ENCODE measurements at places on chromosomes 16 and 17. TPM values are rescaled to one million over a fixed set of nuclear protein-coding genes. Genes with fewer than 3 reads are reported as not detected.

Gene HLF
- 14.3 TPM for total RNA-seq

Gene CDH5
- total RNA-seq, result 67.7 TPM

Gene ZSCAN10
- not detected for total RNA-seq

Gene DNAI2
- total RNA-seq, result 0.21 TPM

Gene GRAP
- total RNA-seq, result 8.1 TPM

Gene CD300LG
- total RNA-seq, result 2.5 TPM

Gene CES3
- 1.8 TPM for total RNA-seq

Gene C16orf92
- total RNA-seq, result not detected

Gene SULT1A2
- not detected for total RNA-seq

Gene ITGAD
- not detected for total RNA-seq

Gene VTN
- total RNA-seq, result 1.0 TPM

Gene POLG2
- 11.9 TPM for total RNA-seq

Gene BTBD17
- 0.72 TPM for total RNA-seq

Gene ODF4
- not detected for total RNA-seq

GRCh38 chr16:7304958-7305357, 27.7 kb upstream of the RBFOX1 start:
- peak; percentile 18 for DNase-seq

- peak; percentile 26 for DNase-seq
Measured at GRCh38 chr16:80197741-80198201, 343.0 kb upstream of the DYNLRB2 start.

DNA sequence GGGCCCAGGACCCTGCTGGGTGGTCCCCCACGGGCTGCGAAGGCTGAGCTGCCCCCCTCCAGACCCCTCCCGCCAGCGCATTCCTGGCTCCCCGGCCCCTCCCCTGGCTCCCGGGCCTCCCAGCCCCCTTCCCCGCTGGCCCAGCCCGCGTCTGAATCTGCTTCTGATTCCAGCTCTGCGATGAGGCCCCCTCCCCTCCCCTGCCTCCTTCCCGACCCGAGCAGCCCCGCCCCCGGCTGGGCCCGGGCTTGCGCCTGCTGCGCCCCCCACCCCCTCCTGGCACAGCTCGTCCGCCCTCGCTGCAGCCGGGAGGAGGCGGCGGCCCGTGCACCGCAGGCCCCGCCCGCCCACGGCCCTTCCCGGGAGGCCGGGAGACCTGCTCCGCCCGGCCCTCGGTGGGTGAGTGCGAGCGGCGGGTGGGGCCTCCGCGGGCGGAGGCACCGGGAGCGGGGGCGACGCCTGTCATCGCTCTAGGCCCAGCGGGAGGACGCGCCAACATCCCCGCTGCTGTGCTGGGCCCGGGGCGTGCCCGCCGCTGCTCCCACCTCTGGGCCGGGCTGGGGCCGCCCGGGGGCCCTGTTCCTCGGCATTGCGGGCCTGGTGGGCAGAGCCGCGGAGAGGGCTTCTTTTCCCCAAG, at the start of gene NTN3:
NTN3 (plus strand) TSS at position 282 of the 637 bp plus-strand sequence. CDS start 405 bp downstream, outside the sequence.
- DNase-seq, result peak; percentile 85

GRCh38 chr16:87447323-87447722, 45.5 kb downstream of the ZCCHC14 start:
- peak; percentile 30 for DNase-seq

- DNase-seq, result no peak
Measured at GRCh38 chr16:11004973-11005610, 60.7 kb downstream of the CLEC16A start.

DNA sequence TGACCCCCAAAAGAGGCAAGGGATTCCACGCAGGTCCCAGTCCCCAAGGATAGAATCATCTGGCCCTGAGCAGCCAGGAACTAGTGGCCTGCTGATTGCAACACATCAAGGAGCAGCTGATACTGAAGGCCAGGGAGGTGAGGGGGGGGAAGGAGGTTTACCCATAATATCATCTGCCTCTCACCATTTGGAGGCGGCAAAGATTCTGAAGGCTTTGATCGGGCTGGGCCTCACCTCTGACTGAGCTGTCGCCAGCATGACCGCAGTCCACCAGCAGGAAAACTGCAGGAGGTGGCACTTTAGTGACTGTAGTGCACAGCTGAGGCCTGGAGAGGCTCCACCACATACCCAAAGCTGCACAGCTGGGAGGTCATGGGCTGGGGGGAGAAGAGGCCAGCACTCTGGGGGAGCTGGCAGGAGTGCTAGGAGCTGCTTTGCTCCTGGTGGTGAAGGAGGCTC, 20.5 kb upstream of the ITGA3 start:
- DNase-seq, result no peak

- no peak for DNase-seq
Measured at GRCh38 chr17:19955099-19955498, 22.5 kb downstream of the AKAP10 start.

- peak; percentile 49 for DNase-seq
Measured at GRCh38 chr16:47848421-47849109, 307.2 kb downstream of the ABCC12 start.

- no peak for DNase-seq
Measured at GRCh38 chr17:81049372-81049911, 14.5 kb downstream of the BAIAP2 start.

DNA sequence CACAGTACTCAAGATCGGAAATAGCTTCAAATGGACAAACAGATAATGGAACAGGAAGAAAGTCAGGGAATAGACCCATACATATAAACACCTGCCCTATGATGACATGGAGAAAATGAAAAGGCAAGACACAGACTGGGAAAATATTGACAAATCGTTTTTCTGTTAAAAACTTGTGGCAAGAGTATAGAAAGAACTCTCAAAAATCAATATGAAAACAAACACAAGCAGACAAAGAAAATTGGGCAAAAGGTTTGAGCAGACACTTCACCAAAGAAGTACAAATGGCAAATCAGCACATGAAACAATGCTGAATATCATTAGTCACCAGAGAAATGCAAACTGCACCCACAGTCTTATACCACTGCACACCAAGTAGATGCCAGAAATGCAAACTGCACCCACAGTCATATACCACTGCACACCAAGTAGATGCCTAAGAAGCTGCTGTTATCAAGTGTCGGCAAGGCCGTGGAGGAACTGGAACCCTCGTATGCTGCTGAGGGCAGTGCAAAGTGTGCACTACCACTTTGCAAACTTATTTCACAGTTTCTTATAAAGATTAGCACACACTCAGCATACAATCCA, 123.5 kb upstream of the CHMP6 start:
- DNase-seq, result no peak

GRCh38 chr16:87464691-87465300, 28.0 kb downstream of the ZCCHC14 start:
- peak; percentile 53 for DNase-seq

GRCh38 chr16:73523209-73523608, 475.3 kb upstream of the ZFHX3 start:
- no peak for DNase-seq

GRCh38 chr16:23830276-23830675, 5.5 kb upstream of the PRKCB start:
- DNase-seq, result no peak

GRCh38 chr17:29131814-29132682, 48.1 kb downstream of the MYO18A start:
- DNase-seq, result no peak

- no peak for DNase-seq
Measured at GRCh38 chr16:1534021-1535020, 855 bp downstream of the TMEM204 start.

DNA sequence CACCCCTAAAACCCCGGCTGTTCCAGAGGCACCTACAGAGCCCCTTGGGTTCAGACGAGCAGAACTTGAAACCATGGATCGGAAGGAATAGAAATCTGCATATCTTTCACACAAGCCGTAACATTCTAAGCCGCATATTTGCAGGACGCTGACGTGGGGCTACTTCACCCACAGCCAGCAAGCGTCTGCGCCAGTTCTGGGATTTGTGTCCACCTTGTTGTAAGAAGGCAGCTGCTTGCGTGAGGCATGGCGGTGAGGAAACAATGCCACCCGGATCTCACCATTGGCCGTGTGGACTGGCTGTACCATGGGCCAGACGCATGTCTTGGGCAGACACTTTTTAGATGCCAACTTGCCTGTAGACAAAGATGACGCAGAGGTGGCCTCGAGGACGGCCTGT, 34.5 kb downstream of the TNFRSF13B start:
- DNase-seq, result no peak

- peak; percentile 98 for DNase-seq
Measured at GRCh38 chr17:15456972-15457722, 10.3 kb downstream of the CDRT4 start.

All from tongue (tissue), 3 donors.